ENCODE measurements at places on chromosomes 16 and 17.
A peak's percentile ranks its signal among the peaks of the same experiment; 100 is the strongest.

DNA sequence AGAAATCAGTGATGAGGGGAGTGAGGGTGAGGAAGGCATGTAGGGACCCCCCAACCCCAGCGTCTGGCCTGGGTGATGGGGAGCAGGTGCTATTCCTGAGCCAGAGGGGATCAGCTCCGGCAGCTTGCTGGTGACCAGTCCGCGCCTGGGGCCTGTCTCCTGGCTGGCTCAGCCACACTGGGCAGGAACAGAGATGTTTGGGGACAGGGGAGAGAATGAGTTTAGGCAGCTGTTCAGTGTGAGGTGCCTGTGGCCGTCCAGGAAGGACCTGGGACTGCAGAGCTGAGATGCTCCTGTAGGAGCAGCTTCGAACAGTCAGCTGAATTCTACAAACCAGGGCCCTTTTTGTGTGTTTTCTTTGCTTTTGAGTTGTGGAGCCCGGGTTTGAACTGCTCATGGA, 23.2 kb upstream of the SPNS2 start:
- DNase-seq, result no peak

DNA sequence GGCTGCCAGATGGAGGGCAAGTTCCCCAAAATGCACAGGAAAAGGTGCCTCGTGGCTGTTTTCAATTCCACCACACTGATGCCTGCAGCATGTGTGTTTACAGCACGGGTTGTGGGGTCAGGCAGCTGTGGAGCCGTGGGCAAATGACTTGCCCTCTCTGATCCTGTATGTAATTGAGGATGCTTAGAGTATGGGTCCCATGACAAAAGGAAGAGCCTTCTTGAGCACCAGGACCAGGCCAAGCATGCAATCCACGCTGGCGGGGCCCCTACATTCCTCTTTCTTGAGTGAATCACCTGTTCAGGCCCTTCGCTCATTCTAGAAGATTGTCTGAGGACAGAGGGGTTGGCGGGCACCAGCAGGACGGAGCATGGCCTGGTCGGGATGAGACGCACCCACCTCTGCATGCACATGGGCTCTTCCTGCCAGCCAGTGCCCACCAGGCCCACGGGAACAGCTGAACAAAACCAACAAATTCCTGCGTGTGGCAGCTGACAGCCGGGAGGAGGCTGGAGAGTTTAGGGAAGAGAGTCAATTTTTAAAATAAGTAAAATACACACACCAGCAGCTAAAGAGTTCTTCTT, 1.4 kb upstream of the CTRB2 start:
- no peak for DNase-seq

DNA sequence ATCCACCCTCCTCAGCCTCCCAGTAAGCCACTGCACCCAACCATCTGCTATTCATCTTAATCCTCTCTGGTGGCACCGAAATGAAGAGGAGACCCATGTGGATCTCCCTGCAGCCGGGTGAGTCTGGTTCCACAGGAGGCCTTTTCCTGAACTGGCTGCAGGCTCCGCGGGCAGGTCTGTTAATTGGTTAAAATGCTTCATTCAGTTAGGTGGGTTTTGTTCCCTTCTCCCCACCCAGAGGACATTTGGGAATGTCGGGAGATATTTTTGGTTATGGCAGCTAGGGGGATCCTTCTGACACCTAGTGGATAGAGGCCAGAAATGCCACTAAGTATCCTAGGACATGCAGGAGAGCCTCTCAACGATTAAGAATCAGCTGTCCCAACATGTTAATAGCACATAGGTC, 16.7 kb downstream of the C16orf54 start:
- no peak for DNase-seq

GRCh38 chr16:88121886-88122580, 170.8 kb downstream of the BANP start:
- DNase-seq, result no peak

DNA sequence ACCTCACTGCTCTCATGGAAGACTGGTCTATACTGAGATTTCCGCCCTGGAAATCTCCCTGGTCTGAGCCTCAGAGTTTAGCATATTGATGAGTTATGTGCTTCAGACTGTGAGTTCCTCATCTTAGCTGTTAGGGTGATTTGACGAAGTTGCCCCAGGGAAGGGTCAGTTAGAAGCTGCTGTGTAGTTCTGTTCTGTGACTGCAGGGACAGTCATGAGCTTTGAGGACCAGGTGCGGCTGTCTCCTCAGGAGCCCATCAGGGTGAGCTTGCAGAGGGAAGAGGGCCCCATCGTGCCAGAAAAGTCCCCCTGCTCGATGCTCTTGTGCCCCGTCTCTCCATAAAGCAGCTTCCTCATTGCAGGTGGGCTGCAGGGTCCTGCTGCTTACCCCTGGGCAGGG, 28.3 kb upstream of the IL17C start:
- DNase-seq, result no peak

GRCh38 chr16:560701-561412, 663 bp downstream of the PRR35 start:
- DNase-seq, result no peak

GRCh38 chr17:2718150-2718938, 6.8 kb upstream of the CLUH start:
- DNase-seq, result no peak

- no peak for DNase-seq
These were observed 143.7 kb downstream of the ZNF18 start for GRCh38 chr17:11853321-11854151.

GRCh38 chr17:15462976-15463772, 4.2 kb downstream of the CDRT4 start:
- DNase-seq, result no peak

- DNase-seq, result no peak
These were observed 107.8 kb downstream of the MSI2 start for GRCh38 chr17:57363998-57364643.

DNA sequence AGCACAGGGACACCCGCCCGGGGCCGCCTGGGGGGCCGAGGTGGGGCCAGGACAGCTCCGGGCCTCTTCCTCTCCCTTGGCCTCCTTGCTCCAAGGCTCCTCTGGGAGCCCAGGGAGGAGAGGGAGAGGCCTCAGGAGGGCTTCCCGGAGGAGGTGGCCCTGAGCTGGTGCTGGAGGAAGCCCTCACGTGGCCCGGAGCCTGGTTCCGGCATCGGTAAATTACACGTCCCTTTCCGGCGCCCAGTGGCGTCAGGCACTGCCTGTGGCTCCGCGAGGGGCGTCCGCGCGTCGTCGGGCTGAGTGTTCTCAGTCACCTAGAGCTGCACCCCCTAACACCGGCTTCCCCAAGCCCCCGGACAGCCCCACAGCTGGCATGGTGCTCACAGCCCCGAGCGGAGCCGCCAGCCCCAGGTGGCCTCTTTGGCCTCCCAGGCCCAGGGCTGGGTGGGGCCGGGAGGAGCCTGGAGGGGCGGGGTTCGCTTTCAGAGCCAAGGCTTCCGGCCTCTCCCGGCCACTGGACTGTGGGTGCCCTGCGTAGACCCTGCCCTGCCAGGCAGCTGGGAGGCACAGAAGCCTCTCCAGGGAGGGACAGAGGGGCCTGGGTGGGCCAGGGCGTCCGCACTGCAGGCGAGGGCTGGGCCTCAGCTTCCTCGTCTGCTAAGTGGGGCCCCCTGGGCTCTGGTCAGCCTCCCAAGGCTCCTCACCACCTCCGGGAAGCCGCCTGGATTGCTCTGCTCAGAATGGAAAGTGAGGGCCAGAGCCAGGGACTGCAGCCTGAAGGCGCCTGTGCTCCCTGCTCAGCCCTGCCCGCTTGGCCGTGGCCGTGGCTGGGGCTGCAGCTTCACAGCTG, 27.9 kb upstream of the SSTR5 start:
- no peak for DNase-seq

DNA sequence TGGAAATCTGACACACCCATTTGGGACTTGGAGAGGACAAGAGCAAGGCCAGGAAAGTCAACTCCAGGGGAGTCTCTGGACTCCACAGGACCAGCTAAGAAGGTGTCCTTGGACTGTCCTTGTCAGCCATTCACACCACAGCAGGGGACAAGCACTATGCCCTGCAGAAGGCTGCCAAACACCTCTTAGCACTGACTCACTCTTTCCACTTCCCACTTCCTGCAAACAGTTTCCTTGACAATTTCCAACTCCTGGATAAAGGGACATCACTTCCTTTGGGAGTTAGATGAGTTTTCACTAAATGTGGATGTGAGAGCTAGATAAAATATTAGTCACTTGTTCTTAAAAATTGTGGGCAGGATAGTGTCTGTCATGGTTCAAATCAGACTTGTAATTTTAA, 37.8 kb upstream of the BCAR1 start:
- DNase-seq, result no peak

DNA sequence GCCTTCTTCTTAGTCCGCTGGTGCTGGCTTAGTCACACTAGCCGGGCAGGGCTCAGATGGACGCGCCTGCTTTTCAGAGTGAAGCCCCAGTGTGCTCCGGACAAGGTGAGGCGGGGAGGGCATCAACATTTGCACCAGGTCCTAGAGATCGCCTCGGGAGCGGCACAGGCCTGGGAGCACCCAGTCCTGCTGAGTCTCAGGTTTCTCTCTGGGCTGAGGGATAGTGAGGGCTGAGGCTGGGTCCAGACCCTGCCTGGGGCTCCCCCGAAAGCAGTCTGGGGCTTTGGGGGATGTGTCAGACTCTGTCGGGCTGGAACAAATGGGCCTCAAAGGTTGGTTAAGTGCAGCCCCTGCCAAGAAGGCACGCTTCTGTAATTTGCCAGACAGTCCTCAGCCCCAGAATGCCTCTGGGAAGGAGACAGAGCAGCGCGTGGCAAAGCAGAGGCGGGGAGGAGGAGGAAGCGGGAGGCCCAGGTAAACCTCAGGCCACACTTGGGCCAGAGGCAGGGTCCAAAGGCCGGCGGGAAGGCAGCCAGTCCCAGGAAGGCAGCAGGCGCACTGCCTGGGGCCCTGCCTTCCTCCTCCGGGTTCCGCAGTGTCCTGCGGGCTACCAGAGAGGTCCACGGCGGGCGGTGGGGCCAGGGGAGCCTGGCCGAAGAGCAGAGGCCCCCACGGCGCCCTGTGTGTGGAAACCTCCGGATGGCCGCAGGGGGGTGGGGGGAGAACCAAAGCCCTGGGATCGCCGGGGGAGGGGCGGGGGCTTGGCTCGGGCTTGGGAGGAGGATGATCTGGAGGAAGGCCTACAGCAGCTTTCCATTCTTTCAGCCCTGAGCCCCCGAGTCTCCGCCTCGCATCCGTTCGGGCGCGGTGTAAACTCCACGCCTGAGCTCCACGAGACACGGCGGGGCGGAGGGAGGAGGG, 39.5 kb upstream of the ATP2A3 start:
- no peak for DNase-seq

GRCh38 chr17:73474370-73474988, 162.7 kb upstream of the CDC42EP4 start:
- peak; percentile 44 for DNase-seq

- no peak for DNase-seq
These were observed 76.3 kb upstream of the TBC1D3K start for GRCh38 chr17:37847811-37848331.

DNA sequence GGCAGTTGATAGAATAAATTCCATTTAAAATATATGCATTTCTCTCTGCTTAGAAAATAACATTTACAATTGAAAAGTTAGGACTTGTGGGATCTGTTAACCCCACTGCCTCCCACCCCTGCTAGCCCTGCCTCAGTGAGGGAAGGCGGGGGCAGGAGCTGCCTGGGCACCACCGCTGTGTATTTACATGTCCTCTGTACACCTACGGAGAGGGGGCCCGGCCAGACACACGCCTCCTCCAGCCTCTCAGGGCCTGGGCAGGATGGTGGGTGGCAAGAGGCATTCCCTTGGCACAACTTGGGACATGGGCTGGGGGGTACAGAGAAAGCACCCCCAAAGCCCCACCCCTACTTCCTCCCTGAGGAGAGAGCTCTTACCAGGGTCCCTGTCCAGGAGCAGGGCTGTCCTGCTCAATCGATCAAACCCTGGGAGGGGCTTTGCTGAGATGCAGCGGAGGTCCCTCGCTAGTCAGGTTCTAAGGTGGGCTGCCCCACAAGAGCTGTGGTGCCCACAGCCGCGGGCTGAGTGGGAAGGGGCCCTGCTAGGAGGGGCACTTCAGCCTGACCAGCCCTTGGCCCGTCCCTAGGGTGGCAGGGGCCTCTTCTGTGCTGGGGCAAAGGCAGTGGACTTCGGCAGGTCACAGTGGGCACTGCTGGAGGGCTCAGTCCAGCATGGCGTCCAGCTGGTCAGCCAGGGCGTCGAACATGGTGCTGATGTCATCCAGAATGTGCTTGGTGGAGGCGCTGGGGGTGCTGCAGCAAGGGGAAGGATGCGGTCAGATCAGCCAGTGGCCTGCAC, 14.7 kb downstream of the CASKIN2 start:
- no peak for DNase-seq

- DNase-seq, result no peak
These were observed 27.2 kb upstream of the MEAK7 start for GRCh38 chr16:84531671-84532111.

GRCh38 chr17:9108146-9108545, 86.8 kb downstream of the NTN1 start:
- DNase-seq, result no peak

DNA sequence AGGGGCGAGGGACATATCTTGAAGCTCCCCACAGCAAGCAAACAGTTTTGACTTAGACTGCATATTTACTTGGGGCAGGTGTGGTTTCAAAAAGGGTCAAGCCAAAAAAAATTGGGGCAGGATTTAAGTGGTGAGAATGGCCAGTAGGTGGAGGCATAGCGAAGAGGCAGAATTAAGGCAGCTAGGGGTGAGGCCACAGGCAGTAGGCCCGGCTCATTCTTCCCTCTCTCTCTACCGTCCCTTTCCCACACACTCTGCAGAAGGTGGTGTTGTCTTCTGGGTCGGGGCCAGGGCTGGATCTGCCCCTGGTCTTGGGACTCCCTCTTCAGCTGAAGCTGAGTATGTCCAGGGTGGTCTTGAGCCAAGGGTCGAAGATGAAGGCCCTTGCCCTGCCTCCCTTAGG, 2.6 kb downstream of the SHBG start:
- DNase-seq, result peak; percentile 35

- peak; percentile 74 for DNase-seq
These were observed 5.7 kb downstream of the TRIM47 start for GRCh38 chr17:75872434-75873351.

- peak; percentile 60 for DNase-seq
These were observed 360.4 kb downstream of the SEC14L1 start for GRCh38 chr17:77501101-77501566.

GRCh38 chr16:12082226-12082887, 105.8 kb downstream of the SNX29 start:
- DNase-seq, result peak; percentile 36

Data from CD4-positive, alpha-beta T cell treated with Interleukin-17A for 4 hours (primary cell).